Activated T-helper 1 cell treated with anti-CD3 and anti-CD28 coated beads, Interleukin-12 subunit alpha, Interleukin-12 subunit beta, Interleukin-2, Interleukin-4 antibody, amounts not matched to agents 30 ng/mL and 10 ng/mL and 1 ng/mL, durations not matched to agents 14 hours and 24 hours and 36 hours (primary cell): ENCODE measurements at places on chromosomes 7 and 10.

GRCh38 chr10:1206601-1207000, 150.4 kb downstream of the WDR37 start:
- no peak for DNase-seq

DNA sequence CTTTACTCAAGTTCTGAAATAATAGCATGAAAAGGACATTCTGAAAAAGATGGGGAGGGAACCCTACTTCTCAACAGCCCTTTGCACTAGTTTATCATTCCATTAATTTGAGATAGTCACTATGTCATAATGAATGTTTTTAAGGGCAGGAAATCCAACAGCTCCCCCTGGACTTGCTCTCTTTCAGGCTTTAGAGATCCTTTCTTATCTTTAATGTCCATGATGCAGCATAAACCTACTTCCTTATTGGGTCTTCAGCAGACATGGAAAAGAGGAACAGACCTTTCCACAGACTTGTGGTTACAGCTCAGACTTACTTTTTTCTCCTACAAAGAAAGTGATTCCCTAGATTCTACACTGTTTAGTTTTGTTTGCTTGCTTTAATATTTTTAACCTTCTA, 87.3 kb downstream of the IDE start:
- DNase-seq: no peak

- no peak for DNase-seq
These were observed 10.2 kb upstream of the REPIN1 start for GRCh38 chr7:150358433-150358832.

DNA sequence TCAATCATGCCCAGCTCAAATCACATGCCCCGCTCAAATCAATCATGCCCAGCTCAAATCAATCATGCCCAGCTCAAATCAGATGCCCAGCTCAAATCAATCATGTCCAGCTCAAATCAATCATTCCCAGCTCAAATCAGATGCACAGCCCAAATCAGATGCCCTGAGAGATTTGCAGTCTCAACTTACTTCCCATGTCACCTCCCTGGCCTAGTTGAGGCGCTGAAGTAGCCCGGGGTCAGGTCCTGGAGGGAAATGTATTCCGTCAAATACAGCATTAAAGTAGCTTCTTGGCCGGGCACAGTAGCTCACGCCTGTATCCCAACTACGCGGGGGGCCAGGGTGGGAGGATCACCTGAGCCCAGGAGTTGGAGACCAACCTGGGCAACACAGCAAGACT, 15.7 kb upstream of the PRKAR1B start:
- DNase-seq: no peak

DNA sequence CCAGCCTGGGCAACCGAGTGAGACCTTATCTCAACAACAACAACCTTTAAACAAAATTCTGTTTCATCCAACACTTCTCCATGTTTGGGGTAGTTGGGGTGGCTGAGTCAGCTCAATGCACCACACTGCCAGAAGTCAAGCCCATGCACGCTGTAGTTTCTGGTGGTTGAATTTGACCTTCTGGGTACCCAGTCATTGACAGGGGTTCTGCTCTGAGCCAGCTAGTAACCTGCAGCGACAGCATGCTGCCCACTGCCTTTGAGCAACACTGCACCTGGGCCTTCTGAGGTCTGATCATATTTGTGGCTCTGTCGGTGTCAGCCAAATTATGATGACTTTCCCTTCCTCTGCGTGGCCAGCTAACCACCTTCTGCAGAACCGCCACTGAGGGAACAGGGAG, 84.6 kb upstream of the ZNF438 start:
- no peak for DNase-seq

- no peak for DNase-seq
These were observed 188.8 kb downstream of the PARD3 start for GRCh38 chr10:34626158-34626880.

- DNase-seq: no peak
These were observed 372.3 kb upstream of the NRP1 start for GRCh38 chr10:33706746-33707145.

- DNase-seq: no peak
These were observed 26.4 kb upstream of the ANKRD1 start for GRCh38 chr10:90947030-90947960.

DNA sequence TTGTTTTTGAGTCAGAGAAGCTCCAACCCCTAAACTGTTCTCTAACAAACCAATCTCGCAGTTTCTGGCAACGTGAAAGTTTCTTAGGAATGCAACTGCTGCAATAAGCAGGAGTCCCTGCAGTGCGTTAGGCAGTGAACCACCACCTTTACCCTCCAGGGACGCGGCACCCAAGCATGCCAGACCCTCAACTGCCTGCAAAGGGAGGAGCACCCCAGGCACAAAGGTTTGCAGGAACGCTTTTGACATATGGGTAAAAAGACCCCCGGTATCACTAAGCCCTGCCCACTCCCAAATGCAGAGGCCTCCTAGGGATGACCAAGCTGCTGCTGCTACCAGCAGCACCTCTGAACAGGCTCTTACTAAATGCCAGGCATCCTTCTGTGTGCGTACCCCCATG, 4.7 kb downstream of the TBRG4 start:
- no peak for DNase-seq

GRCh38 chr7:71144963-71145362, 13.0 kb downstream of the GALNT17 start:
- no peak for DNase-seq

GRCh38 chr7:84251277-84251781, 56.7 kb upstream of the SEMA3A start:
- no peak for DNase-seq

DNA sequence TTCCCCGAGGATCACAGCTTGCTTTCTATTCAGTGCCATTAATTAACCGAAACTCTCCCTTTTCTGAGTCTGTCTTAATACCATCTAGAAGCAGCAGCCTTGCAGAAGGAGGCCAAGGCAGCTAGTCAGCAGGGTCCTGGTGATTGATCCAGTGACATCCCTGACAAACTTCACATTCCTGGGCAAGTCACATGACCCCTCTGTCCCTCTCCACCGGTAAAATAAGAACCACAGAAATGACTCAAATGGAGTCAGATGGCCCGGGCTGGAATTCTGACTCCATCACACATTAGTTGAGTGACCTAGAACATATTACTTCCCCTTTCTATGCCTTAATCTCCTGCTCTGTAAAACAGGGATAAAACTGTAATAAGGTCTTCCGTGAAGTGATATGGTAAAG, 17.2 kb upstream of the ACSL5 start:
- DNase-seq: no peak

DNA sequence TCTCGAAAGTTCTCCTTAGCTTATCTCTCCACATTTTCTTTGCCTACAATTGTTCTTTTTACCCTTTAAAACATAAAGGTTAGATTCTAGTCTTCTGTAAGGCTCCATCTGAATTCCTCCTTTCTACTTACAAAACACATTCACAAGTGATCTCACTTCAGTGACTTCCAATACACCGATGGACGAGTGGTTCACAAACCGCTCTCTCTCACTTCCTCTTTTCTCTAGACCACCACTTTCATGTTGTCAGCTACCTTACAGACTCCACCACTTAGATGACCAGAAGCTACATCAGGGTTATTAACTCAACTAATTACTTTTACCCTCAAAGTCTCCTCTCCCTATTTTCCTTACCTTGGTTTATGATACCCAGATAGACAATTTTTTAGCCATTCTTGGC, 11.8 kb downstream of the MET start:
- DNase-seq: no peak

DNA sequence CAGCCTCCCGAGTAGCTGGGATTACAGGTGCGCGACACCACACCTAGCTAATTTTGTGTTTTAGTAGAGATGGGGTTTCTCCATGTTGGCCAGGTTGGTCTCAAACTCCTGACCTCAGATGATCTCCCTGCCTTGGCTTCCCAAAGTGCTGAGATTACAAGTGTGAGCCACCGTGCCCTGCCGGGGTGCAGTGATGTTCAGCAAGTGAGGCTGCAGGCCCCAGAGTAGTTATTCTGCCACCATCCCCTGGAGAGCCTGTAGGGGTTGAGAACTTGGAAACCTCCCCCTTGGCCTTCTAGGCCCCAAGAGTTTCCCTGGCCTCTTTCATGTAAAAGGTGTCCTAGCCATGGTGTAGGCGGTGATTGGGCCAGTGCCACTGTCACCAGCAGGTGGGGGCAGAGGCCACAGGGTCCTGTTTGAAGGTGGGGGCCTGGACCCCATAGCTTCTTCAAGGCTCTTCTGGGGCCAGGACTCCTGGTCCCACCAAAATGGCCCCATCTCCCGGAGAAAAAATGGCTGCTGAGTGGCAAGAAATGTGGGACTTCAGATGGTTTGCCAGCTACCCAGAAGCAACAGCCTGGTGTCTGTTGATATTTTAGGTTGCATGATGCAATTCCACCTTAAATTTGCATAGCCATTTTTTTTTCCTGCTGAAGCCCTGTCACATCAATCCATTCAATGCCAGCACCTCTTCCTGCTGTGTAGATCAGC, 25.5 kb upstream of the INMT start:
- no peak for DNase-seq

GRCh38 chr10:86200269-86200668, 166.3 kb downstream of the GRID1 start:
- DNase-seq: no peak

DNA sequence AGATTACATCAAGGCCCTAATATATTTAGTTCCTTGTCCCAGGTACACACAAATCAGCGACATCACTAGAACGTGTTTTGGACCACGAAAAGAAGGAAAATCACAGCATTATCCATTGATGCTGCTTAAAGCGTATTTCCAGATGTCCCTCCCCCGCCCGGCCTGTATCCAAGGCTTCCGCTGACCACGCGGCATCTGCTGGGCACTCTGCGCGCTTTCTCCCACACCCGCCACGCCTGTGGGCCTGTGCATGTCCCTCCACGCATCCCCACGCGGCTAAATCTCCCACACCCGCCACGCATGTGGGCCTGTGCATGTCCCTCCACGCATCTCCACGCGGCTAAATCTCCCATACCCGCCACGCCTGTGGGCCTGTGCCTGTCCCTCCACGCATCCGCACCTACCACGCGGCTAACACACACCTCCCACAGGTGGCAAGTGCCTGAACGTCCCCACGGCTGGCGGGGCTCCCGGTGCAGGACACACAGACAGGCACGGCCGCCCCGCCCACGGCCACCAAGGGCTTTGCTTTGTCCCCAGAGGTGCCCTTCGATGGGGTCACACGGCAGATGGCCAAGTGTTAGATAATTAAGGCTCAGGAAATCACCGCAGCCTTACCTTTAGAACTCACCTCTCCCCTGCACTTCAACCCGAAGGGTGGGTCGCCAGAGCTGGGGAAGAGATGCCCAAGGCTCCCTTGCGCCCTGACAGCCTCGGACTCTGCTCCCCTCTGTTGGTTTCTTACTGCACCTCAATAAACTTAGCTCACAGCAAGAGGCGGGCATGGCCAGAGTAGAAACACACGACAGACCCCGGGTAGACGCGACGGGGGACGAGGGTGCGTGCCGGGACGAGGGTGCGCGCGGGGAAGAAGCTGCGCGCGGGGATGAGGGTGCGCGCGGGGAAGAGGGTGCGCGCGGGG, 49.5 kb downstream of the DIP2C start:
- no peak for DNase-seq

GRCh38 chr10:130171196-130171595, 35.0 kb downstream of the GLRX3 start:
- peak; percentile 41 for DNase-seq

DNA sequence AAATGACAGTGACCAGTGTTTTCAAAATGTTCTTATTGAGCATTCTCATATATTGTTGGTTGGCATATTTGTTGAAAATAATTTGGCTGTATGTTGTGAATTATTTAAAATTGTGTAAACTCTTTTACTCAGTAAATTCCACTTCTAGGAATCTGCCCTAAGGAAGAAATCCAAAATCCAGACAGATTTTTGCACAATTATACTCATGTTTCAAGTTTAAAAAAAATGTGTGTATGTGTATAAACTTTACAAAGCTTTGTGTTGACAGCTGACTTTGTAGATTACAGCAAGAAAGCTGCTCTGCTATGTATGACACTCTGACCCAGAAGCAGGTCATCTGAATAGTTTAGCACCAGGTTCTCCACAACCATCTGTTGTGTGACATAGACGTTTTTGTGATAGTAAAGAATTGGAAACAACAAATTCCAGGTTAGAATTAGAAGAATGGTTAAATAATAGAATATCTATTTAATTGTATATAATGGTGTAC, 21.6 kb downstream of the KIFBP start:
- DNase-seq: no peak

GRCh38 chr10:78375854-78376785, 342.5 kb downstream of the RPS24 start:
- no peak for DNase-seq

DNA sequence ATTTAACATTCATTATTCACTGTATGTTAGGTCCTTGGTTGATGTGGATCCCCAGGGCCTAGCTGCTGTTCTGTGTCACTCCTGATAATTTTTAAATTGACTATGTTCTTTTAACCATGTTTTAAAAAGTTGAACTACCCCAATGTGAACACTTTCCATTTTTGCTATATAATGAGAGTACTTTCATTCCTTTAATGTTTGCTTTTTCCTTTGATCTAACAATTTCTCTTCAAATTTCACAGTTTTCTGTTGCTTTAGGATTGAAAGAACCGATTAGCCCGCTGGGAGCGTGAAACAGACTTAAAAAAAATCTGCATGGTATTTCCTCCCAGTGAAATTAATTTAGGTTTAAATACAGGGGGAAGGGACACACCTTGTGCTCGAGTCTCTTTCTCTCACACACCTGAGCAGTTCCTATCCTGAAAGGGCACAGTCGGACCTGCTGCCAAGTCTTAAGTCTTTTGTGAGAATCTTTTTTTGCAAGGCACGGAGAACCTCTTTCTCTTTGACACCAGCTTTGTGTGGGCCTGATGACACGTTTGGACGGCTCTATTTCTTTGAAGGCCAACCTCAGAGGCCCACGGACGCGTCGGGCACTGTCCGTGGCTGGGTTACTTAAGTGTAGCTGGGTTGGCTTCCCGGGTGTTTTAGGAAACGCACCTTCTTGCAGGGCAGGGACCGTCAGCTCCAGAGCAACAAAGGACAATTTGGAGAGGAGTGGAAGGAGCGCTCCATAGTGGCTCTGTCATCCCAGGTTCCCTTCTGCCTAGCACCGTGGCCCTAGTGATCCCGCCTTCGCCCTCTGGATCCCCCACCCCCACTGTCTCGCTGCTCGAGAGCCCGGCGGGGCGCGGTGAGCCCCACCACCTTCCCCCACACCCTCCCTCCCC, 1.0 kb upstream of the CHN2 start:
- DNase-seq: no peak

DNA sequence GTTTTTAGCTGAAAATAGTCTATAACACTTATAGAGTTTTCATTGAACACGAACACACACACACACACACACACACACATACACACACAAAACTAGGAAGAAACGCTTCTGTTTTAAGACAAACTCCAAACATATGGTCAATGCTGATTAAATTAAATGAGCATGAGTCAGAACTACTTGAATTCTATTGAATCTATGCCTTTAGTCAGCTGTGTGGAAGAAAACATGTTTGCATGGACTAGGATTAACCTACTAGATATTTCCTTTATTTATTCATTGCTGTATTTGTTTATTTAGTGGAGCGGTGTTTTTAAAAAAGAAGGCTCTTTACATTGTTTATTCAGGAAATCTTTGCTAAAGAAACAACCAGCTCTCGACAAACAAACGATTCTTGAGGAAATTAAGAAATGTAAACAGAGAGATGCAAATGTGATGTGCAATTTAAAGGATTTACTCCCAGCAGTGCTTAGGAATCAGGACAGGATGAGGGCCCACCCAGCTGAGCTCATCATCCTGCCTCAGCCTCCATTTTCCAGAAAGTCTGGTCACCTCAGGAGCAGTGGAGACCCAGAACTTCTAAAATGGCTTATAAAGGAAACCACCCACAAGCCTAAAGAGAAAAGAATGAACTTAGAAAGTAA, 83.2 kb downstream of the PDE1C start:
- DNase-seq: no peak

GRCh38 chr10:124292911-124293615, 125.7 kb downstream of the OAT start:
- no peak for DNase-seq

- DNase-seq: no peak
These were observed 63.2 kb downstream of the MACC1 start for GRCh38 chr7:20153999-20154398.
